ENCODE measurements at places on chromosomes 7 and 10.

DNA sequence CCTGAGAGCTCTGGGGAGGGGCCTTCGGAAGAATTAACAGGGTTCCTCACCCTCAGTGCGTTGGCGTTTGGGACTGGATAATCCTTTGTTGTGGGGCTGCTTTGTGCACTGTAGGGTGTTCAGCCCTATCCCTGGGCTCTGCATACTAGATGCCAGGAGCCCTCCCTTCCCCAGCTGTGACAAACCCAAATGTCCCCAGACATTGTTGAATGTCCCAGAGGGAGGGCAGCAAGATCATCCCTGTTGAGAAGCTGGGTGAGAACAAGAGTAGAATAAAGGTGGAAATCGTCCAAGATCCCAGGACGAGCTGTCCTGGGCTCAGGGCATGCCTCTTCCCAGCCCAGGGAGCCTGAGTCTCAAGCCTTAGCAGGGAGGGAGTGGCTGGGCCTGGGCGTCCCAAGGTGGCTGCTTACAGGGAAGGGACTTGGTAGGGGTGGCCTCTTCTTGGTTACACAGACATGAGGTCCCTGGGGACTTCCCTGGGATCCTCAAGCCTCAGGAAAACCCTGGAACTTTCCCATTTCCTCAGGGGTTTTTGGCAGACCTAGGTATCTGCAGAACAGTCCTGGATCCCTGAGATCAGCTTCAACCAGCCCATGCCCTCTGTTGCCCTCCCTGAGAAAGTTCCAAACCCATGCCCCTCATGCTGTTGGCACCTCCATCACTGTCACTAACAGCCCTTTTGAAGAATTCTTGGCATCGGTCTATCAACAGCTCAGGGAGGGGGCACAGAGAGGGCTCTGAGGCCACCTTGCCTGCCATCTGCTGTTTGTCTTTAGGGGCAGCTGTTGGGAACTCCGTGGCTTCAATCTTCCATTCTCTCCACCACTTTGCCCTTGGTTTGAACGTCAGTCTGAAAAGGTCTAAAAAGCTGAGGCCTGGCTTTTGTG lies 53.7 kb downstream of the GOLGA7B start:
- no peak for DNase-seq

DNA sequence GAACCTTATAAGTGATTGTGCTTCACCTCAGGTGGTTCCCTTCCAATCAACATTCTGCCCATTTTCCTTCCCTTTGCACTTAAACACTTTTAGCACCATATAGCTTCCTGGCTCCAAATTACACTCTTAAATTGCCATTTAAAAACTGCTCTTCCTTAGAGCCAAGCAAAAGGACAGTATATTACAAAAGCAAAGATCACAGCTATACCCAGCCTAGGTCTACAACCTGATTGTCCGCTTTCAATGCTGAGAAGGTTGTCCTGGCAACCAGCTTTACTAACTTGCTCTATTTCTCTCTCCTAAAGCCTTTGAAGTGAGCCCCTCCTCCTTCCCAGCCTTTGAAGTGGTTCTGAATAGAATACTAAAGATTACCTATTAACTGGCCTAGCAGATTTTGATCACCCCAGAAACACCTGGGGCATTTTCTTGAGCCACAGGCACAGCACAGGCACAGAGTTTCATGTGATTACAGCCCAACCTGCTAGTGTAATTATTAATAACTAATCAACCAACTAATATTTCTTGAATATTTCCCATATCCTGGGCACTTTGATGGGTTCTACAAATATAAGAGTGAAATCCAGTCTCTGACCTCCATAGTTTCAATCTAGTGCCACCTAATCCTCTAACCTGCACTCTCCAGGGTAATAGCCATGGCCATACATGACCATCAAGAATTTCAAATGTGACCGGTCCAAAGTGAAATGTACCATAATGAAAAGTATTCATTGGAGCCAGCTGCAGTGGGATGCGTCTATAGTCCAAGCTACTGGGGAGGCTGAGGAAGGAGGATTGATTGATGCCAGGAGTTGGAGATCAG lies 63.6 kb upstream of the TRIM24 start:
- DNase-seq: no peak

DNA sequence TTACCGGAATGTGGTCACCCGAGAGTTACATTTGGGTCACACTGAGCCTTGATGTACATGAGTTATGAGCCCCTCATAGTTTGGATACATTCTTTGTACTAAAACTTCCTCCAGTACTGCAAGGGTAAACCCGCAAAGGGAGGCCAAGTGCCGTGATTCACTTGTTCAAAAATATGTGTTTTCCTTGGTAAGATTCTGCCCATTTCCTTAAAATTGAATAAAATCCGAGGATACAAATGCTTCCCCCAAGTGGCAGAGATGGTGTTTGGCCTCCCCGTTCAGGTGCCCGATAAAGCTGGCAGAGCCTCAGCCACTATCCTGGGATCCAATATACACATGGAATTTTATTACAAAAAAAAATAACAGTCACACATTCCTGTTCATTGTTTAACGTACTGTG lies 268.3 kb downstream of the DIP2C start:
- no peak for DNase-seq

DNA sequence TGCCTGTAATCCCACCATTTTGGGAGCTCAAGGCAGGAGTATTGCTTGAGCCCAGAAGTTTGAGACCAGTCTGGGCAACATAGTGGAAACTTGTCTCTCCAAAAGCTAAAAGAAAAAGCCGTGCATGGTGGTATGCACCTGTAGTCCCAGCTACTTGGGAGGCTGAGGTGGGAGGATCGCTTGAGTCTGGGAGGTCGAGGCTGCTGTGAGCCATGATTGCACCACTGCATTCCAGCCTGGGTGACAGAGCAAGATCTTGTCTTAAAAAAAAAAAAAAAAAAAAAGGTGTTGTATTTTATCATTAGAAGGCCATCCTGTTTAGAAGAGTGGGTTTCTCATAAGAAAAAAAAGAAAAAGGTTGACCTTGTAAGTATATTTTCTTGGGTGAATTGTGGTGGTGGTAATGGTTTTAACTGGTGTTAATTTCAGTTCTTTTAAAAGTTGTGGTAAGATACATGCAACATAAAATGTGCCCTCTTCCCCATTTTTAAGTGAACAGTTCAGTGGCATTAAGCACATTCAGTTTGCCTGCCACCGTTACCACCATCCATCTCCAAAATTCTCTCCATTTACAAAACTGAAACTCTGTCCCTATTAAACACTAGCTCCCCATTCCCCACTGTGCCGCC lies 34.7 kb downstream of the GRIFIN start:
- no peak for DNase-seq

GRCh38 chr10:16646181-16647059 lies 124.7 kb upstream of the C1QL3 start:
- no peak for DNase-seq

DNA sequence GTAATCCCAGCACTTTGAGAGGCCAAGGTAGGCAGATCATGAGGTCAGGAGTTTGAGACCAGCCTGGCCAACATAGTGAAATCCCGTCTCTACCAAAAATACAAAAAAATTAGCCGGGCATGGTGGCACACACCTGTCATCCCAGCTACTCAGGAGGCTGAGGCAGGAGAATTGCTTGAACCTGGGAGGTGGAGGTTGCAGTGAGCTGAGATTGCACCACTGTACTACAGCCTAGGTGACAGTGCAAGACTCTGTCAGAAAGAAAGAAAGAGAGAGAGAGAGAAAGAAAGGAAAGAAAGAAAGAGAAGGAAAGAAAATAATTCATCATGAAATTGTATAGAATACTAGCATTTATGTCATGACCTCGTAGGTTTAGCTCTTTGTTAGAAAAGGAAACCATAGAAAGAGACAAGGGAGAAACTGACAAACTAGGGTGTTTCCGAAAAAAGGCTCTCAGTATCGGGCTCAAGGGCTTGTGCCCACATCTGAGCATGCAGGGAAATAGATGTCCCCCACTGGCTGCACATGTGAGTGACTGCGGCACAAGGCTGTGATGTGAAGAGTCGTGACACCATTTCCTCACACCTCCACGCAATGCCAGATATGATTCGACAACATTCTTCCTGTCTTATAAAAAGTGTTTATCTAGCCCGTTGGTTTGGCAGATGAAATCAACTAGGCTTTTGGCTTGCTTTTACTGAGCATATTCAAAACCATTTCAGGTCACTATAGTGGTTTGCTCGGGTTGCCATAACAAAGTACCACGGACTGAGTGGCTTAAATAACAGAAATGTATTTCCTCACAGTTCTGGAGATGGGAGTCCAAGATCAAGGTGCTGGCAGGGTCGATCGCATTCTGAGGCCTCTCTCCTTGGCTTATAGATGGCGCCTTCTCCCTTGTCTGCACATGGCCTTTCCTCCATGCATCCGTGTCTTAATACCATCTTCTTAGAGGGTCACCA lies 2.0 kb downstream of the SRGN start:
- DNase-seq: peak; percentile 37

DNA sequence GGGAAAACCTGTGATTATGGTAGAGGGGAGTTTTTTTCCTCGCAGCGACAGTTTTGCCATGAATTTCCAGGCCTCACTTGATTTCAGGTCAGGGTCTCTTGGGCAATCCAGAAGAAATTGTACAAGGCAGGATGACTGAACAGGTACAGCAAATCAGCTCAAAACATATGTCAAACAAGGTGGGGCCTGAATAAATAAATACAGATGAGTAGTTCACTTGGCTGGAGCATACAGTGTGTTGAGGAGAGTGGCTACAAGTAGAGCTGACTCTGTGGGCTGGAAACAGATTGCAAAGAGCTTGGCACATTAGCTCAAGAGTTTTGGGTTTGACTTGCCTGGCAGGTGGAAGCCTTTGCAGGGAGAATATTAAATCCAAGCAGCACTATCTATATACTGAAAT lies 15.0 kb downstream of the GIMAP8 start:
- DNase-seq: no peak

- no peak for DNase-seq
These were observed 24.1 kb upstream of the MYH16 start for GRCh38 chr7:99248391-99249095.

DNA sequence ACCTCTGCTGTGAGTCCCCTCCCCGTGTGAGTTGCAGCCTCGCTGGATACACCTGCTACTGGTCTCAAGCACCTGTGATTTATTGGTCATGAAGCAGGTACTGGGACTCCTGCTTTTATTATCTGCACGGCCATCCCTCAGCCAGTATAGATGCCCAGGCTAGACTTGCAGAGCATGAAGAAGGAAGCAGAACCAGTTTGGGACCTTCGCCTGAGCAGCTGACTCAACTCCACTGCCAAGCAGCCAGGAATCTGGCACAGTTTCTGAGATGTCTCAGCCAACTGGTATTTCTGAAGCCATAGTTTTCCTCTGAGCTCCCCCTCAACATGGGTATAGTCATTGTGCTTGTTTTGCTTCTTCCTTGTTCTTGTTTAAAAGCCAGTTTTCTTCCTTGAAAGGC lies 28.0 kb upstream of the SLC39A12 start:
- DNase-seq: no peak

DNA sequence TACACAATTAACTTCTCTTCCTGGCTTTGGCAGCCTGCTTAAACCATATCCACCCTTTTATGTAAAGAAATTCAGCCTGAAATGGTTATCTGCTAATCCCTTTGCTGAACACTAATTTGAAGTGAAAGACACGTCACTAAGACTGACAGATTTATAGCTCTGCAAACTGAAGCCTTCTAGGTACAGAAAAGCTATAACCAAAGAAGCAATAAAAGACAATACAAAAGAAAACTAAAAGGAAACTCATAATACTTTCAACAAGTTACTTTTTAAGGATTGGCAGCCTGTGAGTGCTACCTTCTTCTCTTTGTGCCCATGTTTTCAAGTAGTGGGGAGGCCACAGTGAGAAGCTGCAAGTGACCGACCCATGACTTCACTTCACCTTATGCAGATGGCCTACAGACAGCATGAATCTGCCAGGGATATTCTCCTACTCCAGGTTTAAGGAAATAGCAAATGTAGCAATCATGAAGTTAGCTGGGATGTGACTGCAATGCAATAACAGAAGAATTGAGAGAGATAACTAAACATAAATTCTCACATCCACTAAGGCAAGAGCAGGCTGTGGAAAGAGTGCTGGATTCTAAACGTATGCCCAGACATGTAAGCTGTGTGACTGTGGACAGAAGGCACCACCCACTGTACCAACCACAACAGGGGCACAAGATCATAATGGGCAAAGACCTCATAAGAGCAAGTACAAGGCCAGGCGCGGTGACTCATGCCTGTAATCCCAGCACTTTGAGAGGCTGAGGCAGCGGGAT lies 10.7 kb upstream of the SPOCK2 start:
- DNase-seq: no peak

GRCh38 chr10:71042216-71042615 lies 153.9 kb upstream of the PCBD1 start:
- no peak for DNase-seq

GRCh38 chr7:7424151-7424873 lies 111.4 kb downstream of the COL28A1 start:
- DNase-seq: no peak

DNA sequence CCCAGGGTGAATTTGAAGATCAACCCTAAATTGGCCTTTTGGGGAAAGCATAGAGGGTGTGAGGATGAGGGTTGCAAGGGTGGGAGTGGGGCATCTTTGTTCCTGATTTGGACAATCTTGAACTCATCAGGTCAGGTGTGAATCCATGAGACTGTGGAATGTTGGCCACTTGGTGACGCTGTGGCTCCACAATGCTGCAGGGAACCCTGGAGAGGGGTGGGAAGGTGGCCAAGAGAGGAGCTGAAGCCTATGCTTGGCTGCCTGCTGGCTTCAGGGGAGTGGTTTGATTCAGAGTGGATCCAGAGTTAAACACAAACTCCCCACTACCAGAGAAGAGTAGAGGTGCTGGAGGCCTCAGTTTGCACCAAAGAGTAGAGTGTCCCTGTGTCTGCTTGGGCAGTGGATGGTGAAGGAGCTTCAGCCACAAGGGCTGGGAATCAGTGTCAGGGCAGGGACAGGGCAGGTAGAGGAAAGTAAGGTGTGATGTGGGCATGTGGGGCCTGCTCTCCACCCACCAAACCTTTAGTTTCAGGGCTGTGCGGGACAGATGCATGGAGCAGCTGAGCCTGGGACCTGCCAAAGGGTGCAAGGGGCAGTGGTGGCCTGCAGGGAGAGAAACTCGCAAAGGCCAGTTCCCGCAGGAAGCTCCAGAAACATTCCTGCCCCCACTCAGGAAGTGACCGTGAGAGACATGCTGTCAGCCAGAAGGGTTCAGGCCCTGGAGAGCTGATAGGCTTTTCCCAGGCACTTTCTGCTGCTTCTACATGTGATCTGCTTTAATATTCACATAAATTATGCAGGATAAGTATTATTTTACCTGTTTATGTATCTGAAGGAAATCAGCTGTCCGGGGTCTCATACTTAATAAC lies 81.0 kb upstream of the PRSS58 start:
- no peak for DNase-seq

- DNase-seq: no peak
These were observed 8.9 kb downstream of the PNLIP start for GRCh38 chr10:116554628-116555027.

Data from stimulated activated CD4-positive, alpha-beta T cell treated with anti-CD3 and anti-CD28 coated beads, Interleukin-15, amount 100 ng/mL, for 1 hour (primary cell).